Activated B cell treated with CpG ODN at 0.5 μM for 24 hours (primary cell): ENCODE measurements at places on chromosomes 1 and 21.
A peak's percentile ranks its signal among the peaks of the same experiment; 100 is the strongest.

DNA sequence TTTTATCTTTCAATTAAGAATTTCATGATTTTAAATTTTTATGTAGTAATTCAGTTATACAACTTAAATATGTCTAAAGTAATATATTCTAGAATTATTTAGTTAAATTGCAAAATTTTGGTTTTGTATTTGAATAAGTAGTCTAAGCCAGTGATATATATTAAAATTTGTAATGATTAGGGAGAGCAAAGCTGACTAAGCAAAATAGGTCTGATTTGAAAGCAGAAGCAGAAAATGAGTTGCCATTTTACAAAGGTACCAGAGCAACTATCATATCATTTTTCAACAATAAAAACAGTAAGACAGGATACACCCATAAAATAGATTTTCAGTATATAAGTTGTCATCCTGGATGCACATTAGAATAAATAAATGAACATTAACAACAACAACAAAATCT lies 177.9 kb downstream of the COP1 start:
- DNase-seq, result no peak

- DNase-seq, result no peak
Observed at GRCh38 chr21:26945916-26946675, 20.8 kb downstream of the ADAMTS5 start.

DNA sequence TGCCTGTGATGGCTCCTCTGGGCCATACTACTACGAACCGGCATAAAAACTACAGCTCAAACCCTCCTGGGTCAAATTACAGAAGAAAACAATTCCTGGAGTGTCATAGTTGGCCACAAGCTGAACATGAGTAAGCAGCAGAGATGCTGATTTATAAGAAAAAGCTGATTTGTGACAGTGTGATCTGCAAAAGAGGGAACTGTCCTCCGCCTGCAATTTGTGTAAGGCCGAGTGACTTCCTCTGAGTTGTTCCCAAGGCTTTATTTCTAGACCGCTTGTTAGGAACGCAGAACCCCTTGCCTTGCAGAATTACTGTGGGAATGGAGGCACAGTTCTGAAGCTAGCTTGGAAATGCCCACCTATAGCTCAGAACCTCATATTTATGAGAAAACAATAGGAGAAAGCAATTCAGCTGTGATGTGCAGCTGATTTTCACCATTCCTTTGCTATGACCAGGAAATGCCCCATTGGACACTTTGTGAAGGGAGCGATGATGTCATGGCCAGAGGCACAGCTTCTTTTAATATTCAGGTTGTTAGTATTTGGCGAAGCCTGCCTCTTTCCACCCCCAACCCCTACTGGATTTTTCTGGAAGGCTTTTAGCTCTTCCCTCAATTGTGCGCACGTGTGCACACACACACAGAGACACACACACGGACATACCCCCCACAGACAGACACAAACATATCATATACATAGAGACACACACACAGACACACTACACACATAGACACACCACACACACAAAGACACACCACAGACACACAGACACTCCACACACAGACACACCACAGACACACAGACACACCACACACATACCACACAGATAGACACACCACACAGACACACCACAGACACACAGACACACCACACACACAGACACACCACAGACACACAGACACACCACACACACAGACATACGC lies 47.6 kb downstream of the IER5 start:
- DNase-seq, result no peak

DNA sequence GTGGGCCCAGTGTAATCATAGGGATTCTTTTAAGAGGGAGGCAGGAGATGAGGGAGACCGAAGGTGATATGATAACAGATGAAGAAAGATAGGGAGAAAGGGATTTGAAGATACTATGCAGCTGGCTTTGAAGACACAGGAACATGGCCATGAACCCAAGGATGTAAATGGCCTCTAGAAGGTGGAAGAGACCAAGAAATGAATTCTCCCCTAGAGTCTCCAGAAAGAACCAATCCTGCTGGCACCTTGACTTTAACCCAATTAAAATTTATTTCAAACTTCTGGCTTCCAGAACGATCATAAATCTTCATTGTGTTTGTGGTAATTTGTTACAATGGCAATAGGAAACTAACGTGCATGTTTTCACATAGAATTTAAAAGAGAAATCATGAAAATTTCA lies 95.0 kb upstream of the GORAB start:
- no peak for DNase-seq

- no peak for DNase-seq
Observed at GRCh38 chr1:245859493-245860114, 647.5 kb downstream of the SMYD3 start.

DNA sequence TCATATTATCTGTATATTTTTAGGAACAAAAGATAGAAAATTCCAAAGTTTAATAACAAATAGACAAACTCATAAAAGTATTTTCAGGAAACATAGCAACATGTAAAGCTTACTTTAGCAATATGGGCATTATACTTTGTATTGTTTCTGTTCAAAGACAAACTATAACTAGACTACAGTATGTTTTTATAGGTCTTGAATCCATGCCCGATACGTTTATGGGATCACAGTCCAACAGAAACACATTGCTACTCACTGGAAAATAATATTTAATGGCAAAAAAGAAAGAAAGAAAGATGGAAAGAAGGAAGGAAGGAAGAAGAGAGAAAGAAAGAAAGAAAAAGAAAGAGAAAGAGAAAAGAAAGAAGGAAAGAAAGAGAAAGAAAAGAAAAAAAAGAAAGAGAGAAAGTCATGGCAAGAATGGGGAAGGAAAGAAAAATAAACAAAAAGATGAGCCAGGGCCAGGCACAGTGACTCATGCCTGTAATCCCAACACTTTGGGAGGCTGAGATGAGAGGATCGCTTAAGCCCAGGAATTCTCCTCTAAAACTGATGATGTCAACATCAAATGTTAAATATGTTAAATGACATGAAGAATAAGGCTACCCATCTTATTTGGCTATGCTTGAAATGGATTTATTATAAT lies 32.7 kb downstream of the TM2D1 start:
- no peak for DNase-seq

- no peak for DNase-seq
Observed at GRCh38 chr1:70675737-70676156, 264.7 kb downstream of the CTH start.

DNA sequence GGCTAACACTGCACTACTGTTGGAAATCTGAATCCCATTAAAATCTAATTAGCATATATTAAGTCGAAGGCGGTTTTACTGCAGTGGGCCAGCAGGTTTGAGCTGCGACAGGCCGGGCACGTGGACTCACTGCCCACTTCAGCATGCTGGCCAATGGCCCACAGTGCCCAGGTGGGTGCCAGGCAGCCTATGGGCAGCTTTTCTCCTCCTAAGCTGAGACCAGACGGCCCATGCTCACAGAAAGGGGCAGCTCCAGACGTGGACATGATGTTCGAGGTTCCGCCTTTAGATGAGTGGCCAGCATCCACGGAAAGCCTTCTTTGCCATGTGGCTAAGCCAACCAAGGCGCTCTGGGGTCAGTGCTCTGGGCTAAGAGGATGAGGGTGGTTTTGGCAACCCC lies 89.8 kb upstream of the KLHDC7A start:
- DNase-seq, result no peak

DNA sequence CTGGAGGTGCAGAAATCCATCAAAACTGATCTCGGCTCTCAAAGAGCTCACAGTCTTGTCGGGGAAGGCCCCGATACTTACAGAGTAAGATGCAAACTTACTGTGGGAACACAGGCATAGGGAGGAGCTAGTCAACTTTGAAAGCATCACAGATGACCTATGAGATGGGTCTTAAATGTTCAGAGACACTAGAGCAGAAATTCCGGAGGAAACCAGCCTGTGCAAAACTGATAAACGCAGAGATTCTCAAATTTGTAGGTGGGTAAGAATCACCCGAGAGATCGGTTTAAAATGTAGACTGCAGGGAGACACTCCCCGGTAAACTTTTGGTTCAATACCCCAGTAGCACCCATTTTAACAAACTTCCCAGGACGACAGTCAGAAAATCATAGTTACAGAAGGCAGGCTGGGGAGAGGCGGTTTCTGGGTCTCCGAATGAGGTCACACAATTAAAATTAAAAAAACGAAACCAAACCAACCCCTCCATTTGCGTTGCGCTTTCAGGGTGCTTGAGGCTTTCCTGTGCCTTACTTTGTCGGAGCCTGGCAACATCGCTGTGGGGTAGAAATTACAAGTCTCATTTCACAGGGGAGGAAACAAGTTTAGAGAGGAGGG lies 755 bp upstream of the THRAP3 start:
- no peak for DNase-seq

GRCh38 chr21:42655796-42656770 lies 2.7 kb downstream of the PDE9A start:
- no peak for DNase-seq

GRCh38 chr1:167500283-167500860 lies 18.0 kb downstream of the CD247 start:
- no peak for DNase-seq

DNA sequence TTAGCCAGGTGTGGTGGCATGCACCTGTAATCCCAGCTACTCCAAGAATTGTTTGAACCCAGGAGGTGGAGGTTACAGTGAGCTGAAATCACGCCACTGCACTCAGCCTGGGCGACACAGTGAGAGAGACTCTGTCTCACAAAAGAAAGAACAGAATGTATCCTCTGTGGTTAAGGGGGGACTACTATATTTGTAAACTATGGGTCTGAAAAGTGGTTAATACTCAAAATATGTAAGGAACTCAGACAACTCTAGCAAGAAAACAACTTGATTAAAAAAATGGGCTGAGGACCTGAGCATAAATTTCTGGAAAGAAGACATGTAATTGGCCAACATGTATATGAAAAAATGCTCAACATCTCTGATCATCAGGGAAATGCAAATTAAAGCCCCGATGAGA lies 11.2 kb downstream of the FNBP1L start:
- no peak for DNase-seq

- DNase-seq, result no peak
Observed at GRCh38 chr21:25515484-25516405, 91.5 kb downstream of the MRPL39 start.

GRCh38 chr1:155178441-155179111 lies 4.9 kb downstream of the TRIM46 start:
- peak; percentile 5 for DNase-seq

GRCh38 chr1:204834336-204834735 lies 36.3 kb upstream of the NFASC start:
- DNase-seq, result no peak

- no peak for DNase-seq
Observed at GRCh38 chr1:162067466-162067865, 2.0 kb upstream of the NOS1AP start.

GRCh38 chr1:57289781-57290180 lies 134.1 kb downstream of the DAB1 start:
- no peak for DNase-seq

DNA sequence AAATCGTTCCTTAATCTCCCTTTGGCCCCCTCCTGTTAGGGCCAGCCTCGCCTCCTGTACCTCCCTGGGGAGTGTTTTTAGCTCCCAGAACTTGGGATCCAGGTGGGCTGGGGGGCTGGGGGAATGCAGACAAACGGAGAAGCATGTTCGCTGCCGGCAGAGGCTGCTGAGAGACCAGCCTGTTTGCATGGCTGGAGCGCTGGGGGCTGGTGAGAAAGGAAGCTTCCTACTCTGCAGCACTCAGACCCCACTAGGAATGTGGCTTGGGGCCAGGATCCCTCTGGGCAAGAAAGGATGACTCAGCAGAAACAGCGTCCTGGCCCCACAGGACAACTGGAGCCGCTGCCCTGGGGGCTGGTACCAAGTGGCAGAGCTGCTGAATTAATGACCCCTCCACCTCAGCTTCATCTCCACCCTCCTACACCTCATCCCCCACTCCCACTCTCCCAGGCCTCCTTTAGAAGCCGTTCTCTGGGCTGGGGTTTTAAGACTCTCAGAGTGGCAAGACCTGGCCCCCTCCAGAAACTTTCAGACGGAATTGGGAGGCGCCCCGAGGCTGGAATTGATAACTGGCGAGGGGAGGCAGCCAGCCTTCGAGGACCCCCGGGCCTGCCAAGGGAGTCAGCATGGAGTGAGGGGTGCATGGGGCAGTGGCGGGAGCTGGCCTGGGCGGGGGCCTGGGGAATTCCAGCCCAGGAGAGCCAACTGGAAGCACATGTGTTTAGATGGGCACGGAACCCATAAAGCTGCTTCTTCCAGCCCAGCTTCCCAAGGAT lies 28.5 kb upstream of the EPS8L3 start:
- no peak for DNase-seq

DNA sequence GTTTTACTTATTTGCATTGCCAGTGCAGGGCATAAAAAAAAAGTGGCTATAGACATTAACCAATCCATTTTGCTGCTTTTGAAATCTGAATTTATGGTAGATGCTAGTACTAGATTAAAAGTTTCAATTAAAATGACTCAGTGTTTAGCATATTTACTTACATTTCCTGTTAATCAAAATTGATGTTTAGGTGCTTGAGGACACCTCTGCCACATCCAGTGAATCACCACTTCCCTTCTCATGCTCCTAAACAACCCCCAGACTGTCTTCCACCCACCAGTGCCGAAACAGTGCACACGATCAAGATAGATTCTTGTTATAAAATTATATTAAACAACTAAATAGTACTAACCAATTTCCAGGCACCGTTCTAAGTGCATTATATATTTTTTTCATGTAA lies 32.7 kb downstream of the HSD17B7 start:
- no peak for DNase-seq

DNA sequence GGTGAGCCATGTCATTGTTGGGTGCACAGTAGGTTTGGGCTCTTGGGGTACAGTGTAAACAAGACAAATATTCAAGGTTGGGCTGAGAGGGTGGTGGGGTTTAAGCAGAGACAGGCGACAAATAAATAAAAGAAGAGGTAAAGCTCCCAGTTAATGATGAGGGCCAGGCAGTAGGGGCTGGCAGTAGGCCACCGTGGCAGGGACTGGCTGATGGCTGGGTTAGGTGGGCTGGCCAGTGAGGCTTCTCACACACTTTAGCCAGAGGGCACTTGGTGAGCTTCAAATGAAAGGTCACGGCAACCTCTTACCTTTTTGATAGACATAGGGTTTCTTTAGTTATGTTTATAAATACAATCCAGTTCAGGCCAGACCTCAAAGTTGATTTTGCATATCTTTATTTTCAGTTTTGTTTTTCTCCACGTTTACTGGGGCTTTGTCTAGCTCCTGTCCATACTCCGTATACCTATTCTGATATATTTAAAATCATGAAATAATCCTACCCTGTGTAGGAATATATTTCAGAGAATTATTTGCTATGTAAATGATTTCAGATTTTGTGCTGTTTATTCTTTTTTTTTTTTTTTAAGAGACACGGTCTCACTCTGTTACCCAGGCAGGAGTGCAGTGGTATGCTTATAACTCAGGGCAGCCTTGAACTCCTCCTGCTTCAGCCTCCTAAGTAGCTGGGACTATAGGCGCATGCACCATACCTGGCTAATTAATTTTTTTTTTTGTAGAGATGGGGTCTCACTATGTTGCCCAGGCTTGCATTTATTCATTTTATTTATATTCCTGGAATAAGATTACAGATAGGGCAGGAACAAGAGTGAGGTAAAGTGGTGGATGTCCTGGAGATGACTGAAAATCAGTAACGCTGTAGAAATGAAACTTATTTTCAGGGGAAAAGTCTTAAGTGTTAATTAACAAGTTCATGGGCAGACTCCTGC lies 122.7 kb downstream of the RYR2 start:
- DNase-seq, result no peak

- DNase-seq, result no peak
Observed at GRCh38 chr1:23120383-23120782, 48.3 kb downstream of the LUZP1 start.
